ENCODE measurements at places on chromosomes 11 and 22.

- DNase-seq, result no peak
Observed at GRCh38 chr11:96136613-96137298, 206.2 kb downstream of the MAML2 start.

GRCh38 chr11:119729951-119730613 lies 1.1 kb upstream of the NECTIN1 start:
- no peak for DNase-seq

DNA sequence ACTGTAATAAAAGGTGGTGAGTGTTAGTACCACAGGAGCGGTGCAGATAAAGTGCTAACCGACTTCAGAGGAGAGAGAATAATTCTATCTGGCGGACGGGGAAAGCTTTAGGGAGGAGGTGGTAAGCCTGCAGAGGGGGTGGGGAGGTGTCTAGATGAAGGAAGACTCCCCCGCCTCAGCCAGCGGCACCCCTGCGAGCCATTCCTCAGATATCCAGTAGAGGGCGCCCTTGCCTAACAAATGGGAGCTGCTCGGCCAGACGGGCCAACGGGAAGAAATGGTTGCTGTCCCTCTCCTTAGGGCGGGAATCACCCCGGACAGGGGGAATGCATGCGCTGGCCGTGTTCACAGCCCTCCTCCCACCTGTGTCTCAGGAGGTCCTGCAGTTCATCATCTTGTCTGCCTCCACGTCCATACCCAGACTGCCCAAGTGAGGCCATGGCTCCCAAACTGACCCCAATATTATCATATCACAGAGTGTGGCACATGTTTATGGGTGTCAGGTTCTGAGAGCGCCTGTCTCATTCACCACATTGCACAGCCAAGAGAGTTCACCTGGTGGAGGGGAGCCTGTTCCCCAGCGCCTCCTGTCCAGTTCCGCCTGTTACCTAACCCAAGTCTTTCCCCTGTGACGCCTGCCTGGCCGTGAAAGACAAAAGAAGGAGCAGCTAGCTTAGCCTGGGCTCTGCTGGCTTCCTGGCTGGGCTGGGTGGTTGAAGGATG lies 85.5 kb downstream of the ST3GAL4 start:
- no peak for DNase-seq

- DNase-seq, result no peak
Observed at GRCh38 chr22:36455571-36456463, 25.6 kb downstream of the TXN2 start.

DNA sequence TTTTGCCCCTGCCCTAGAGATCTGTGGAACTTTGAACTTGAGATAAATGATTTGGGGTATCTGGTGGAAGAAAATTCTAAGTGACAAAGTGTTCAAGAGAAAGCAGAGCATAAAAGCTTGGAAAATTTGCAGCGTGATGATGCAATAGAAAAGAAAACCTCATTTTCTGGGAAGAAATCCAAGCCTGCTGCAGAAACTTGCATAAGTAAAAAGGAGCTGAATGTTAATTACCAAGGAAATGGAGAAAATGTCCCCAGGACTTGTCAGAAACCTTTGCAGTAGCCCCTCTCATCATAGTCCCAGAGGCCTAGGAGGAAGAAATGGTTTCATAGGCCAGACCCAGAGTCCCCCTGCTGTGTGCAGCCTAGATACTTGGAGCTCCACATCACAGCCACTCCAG lies 686.9 kb downstream of the FAM181B start:
- peak; percentile 71 for DNase-seq

DNA sequence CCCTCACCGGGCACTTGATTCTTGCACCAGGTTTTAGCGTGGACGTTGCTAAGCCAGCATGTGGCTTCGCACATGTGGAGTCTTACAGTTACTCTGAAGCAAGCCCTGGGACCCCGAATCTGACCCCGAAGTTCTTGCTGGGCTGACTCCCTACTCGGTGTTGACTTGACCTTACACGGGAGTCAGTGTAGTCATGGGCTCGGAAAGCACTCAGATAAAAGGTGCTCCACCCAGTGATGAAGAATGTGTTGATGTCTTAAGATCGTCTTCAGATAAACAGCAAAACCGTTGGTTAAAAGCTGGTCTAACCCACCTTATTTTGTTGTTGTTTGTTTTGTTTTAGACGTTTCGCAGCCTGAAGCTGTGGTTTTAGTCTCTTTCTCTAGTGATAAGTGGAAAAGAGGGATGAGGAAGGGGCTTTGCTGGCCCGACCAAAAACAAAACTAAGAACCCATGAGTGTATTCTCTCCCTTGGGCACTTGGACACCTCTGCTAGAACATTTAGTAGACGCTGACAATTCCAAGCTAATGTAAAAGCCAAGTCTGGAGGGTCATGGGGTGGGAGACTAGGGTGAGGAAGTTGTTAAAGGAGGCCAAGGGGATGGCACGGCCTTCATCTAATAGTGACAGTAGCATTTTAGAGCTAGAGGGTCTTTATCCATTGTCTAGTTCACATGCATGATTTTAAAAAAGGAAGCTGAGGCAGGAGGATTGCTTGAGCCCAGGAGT lies 69.9 kb downstream of the BCR start:
- DNase-seq, result no peak

GRCh38 chr22:38829485-38829884 lies 14.3 kb downstream of the NPTXR start:
- DNase-seq, result no peak

DNA sequence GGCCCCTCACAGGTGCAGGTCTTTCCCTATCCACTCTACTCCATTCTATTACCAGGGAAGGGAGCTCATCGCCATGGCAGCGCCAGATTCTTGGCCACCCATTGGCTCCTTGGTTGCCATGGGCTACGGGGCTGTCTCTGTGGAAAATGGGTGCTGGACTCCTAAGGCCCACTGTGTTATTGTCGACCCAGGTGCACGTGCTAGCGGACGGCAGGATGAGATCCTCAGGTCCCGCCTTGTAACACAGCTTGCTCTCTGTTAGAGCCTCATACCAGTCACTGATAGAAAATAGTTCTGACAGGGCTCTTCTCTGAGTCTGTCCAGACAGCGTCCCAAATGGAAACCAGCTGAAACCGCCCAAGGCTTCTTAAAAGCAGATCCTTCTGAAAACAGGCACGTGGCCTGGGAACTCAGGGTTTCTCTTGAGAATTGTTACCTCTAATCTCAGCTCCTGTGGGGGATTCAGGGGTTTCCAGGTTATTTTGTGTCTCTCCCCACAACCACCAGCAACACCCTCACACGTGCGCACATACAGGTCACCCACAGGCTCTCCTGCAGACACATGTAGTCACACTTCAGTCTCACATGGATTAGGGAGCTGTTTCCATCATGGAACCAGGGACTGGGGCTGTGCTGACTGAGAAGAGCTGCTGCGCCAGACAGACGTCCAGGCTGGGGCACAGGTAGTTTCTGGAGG lies 1.5 kb downstream of the TUB start:
- DNase-seq, result no peak

GRCh38 chr11:121341609-121342008 lies 49.0 kb downstream of the SC5D start:
- DNase-seq, result no peak

DNA sequence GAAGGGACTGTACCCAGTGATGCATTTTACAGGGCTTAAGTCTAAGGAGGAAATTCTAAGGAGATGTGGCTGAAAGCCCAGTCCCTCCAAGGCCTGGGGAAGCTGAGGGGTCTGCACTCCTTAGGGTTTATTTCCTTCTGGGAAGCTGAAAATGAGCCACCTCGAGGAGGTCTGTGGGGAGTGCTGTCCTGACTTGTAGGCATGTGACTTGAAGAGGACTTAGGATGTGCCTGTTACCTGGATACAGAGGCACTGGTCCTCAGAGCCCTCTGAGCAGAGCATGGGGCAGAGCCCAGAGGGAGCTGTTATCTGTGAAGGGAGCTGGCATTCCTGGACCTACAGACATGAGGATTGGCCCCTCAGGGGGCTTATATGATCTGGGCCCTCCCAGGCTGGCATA lies 77.1 kb downstream of the TP53I11 start:
- no peak for DNase-seq

GRCh38 chr11:62075438-62075837 lies 48.4 kb upstream of the INCENP start:
- no peak for DNase-seq

- DNase-seq, result peak; percentile 42
Observed at GRCh38 chr11:72223615-72224563, 678 bp upstream of the INPPL1 start.

GRCh38 chr22:30717331-30717921 lies 22.8 kb downstream of the OSBP2 start:
- DNase-seq, result peak; percentile 44

- DNase-seq, result no peak
Observed at GRCh38 chr11:15189189-15189588, 74.5 kb downstream of the INSC start.

DNA sequence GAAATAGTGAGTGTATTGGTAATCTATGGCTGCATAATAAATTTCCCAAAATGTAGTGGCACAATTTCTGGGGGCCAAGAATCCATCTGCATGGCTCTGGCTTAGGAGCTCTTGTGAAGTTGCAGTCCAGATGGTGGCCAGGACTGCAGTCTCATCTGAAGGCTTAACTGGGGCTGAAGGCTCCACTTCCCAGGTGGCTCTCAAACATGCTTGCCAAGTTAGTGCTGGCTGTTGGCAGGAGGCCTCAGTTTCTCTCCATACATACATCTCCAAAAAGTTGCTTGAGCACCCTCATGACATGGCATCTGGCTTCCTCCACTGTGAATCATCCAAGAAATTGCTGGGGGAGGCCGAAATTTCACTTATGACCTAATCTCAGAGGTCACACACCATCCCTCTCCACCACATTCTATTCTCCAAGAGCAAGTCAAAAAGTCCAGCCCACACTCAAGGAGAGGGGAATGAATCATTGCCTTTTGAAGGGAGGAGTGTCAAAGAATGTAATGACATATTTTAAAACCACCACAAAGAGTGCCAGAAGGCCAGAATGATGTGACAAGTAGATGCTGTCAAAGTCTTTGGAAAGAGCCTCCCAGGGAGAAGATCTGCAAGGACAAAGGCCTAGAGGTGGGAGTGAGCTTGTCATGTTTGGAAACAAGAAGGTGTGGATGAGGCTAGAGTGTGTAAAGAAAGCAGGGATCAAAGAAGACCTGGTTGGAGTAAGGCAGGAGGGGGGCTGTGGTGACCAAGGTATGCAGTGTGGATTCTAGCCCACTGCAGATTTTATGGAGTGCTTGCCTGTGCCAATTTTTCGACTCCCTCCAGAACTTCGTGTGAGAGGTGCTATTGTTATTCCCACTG lies 566.2 kb downstream of the MIAT start:
- peak; percentile 88 for DNase-seq

DNA sequence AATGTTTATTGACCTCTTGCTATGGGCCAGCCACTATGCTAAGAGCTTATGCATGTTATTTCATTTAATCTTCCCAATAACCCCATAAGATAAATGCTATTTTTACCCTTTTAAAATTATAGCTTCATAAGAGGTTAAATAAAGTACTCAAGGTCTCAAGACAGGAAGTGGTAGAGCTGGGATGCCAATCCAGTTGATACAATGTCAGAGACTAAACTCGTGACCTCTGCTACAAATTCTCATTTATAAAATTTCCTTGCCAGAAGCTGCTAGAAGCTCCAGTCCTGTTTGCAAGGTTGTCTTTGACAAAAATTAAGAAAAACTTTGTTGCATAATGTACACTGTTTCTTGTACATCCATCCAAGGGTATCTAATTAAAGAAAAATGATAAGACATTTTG lies 265.9 kb upstream of the MPPED2 start:
- no peak for DNase-seq

GRCh38 chr11:122749005-122749687 lies 89.2 kb upstream of the CRTAM start:
- peak; percentile 88 for DNase-seq

DNA sequence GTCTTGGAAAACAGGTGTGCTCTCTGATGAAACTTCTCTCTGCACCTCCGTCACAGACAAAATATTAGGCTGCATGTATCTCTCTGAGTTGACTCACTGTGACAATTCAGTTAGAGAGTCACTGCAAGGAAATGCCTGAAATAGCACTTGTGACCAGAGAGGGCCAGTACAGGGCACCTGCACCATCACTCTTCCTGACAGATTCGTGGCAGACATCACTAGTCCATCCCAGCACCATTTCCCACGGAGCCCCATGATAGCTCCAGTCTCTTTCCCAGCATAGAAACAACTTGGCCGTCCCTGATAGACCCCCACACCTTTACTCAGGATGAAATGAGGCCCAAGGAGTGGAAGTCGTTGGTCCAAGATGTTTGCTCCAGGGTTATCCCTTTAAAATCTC lies 73.3 kb upstream of the ISX start:
- no peak for DNase-seq

GRCh38 chr11:95545116-95545875 lies 244.3 kb downstream of the FAM76B start:
- no peak for DNase-seq

DNA sequence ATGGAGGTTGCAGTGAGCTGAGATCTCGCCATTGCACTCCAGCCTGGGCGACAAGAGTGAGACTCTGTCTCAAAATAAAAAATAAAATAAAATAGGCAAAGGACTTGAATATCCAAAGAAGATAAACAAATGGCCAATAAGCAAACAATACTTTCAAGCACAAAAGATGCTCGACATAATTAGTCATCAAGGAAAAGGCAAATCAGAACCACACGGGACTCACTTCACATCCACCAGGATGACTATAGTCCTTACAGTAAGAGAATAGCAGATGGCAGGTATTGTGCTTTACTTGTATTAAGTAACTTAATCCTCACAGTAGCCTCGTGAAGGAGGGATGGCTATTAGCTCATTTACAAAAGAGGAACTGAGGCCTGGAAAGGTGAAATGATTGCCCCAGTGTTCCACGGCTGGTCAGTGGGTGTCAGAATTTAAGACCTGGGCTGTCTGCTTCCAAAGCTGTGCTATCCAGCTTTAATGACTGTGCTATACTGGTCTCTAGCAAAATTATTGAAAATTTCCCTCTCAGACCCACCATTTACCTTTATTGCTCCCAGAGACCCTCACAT lies 40.2 kb upstream of the RBFOX2 start:
- DNase-seq, result no peak

DNA sequence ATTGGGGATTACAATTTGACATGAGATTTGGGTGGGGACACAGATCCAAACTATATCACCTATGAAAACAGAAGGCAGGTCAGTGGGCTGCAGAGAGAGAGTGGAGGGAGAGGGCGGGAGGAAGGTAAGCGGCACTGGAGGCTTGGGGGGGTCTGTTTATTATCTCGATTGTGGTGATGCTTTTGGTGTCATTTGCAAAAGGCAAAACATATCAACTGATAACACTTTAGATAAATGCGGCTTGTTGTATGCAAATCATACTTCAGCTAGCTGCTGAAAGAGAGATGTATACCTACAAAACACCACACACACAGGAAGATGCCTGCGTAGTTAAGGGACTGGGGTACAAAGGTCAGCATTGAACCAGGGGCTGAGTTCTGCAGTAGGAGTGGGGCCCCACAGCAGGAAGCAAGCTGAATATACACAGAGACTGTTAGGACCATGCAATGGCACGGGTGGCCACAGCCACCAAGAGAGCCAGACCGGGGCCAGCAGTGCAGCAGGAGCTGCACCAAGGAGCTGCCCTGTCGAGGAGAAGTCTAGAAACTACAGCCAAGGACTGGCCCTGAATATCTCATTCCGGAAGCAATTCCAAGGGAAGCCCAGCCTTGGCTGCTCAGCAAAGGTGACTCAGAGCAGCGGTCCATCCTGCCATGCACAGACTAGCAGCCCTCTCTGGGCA lies 23.8 kb upstream of the TOLLIP start:
- no peak for DNase-seq
